Mucosa of gallbladder (tissue), 1 donor: ENCODE measurements at places on chromosomes 3 and 15.

DNA sequence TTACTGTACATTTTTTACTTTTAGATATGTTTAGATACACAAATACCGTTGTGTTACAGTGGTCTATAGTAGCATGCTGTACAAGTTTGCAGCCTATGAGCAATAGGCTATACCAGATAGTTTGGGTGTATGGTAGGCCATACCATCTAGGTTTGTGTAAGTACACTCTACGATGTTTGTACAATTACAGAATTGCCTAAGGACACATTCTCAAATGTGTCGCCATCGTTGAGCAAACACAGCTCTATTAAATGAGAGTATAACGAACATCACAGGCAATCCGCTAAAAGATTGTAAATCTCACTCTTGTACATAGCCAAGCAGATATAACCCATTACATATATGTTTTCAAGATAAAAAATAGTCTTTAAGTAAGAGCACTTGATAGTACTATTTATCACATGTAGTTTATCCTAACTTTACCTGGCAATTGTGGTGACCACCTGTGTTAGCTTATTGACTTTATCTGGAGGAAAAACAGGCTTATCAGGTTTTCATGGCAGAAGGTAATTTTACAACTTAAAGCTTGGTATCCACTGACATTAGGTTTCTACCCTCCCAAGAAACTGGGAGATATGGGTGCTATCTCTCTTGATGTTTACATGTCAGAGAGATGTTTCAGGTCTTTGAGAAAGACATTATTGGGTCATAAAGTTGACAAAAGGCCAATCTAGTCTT lies 898.7 kb downstream of the NSUN3 start:
- DNase-seq = no peak

DNA sequence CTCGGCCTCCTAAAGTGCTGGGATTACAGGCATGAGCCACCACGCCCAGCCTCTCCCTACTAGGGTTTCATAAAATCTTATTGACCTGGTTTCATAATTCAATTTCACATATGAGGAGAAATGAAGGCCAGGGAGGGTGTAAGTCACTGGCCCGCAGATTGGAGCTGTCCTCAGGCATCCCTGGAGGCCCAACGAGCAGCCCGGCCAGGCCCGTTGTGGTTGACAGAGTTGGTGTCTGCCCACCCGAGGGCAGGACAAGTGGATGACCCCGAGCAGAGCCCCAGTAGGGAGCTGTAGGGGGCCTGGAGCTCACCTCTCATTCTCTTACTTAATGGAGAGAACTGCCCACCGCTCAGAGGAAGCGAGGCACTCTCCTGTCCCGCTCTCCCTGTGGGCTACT lies 78.9 kb downstream of the CPN2 start:
- no peak for DNase-seq

GRCh38 chr3:97911459-97911858 lies 60.8 kb downstream of the RIOX2 start:
- no peak for DNase-seq

GRCh38 chr3:47578691-47579632 lies at the start of gene CSPG5:
TSS of gene CSPG5 (minus strand) at chr3:47578865. CDS start at chr3:47578693, 172 bp downstream.
- no peak for DNase-seq

DNA sequence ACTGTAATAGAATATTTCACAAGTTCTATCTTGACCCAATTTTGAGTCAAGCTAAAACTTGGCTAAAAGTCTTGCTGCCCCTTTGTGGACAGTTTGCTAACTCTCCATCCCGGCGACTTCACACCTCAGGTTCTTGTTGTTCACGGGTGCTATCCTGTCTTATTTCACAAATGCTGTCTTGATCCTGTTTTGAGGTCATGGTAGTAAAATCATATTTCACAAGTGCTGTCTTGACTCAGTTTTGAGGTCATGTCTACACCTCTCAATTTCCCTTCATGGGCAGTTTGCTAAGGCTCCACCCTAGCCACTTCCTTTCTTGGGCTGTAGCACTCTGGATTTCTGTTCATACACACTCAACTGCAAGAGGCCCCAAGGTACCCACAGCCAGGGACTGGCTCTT lies 45.0 kb upstream of the GK5 start:
- DNase-seq = no peak

DNA sequence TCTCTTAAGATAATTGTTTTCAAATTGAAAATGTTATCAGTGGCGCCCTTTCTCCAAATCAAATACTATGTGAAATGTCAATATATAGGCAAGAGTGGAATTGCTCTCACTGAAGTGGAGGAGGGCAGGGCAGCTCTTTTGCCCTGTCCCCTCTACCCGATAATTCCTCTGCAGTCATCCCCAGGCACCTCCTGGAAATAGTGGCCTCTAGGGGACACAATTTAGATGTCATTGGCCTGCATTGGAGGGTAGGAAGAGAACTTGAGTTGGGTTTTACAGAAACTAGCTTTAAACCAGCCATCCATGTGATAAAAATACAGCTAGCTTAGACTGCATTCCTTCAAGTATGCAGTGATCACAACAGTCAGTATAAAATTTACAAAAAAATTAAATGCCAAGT lies 288.9 kb downstream of the EDEM1 start:
- DNase-seq = no peak

- DNase-seq = no peak
Measured at GRCh38 chr3:52218937-52219650, 6.4 kb downstream of the TLR9 start.

- no peak for DNase-seq
Measured at GRCh38 chr3:112582244-112582874, 20.5 kb downstream of the SLC35A5 start.

GRCh38 chr3:72663429-72663828 lies 184.8 kb downstream of the SHQ1 start:
- no peak for DNase-seq

DNA sequence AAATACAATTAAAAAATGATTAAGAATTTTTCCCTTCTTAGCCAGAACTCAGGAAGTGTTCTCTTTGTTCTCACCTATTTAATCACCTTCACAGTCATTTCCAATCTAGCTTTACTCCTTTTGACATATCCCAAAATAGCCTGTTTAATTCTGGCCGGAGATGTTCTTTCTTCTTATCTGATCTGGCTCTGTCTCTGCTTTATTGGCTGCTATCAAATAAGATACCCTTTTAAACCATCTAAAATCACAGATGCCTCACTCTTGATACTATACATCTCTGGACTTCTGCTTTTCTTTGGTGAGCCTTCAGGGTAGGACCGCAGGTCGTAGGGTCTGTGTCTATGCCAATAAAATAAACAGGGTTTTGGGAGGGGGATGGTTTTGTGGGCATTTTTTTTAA lies 319.2 kb upstream of the SEMA6D start:
- no peak for DNase-seq

DNA sequence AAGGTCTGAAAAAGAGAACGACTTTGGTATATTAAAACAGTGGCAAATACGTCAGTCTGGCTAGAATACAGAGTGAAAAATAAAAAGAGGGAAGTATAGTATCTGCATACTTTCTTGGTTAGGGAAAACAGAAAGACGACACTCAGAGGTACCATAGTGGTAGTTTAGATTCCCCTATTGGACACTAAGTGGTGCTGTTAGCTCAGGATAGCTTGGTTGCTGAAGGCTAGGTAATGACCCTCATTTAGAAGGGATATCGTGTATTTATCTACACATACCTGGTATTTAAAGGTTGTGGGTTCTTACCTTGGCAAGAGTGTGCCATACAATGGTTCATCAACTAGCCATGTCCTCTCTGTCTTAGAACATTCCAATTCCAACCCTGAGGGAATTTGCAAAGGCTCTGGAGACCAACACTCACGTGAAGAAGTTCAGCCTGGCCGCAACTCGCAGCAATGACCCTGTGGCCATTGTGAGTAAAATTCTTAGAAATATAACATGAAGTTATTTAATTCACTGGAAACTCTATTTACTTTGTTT lies 31.0 kb downstream of the TMOD2 start:
- DNase-seq = no peak

GRCh38 chr3:22506871-22507270 lies 696.3 kb upstream of the UBE2E2 start:
- no peak for DNase-seq

DNA sequence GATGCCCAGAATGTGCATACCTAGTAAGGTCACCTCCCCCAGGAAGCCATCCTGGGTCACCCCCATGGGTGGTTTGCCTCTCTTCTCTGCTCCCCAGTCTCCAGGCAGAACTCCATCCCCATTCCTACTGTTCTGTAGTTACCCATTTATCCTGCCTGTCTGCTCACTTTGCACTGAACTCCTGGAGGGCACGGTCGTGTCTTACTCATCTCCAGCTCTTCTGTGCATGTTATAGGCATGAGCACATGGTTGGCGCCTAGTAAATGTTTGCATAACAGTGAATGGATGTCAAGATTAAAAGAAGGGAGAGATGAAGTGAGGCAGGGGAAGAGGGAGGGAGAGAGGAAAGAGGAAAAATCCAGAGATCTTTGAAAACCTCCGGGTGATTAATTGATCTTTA lies 208.4 kb upstream of the TRIM42 start:
- no peak for DNase-seq

GRCh38 chr3:62940771-62941563 lies 65.8 kb upstream of the CADPS start:
- DNase-seq = no peak

DNA sequence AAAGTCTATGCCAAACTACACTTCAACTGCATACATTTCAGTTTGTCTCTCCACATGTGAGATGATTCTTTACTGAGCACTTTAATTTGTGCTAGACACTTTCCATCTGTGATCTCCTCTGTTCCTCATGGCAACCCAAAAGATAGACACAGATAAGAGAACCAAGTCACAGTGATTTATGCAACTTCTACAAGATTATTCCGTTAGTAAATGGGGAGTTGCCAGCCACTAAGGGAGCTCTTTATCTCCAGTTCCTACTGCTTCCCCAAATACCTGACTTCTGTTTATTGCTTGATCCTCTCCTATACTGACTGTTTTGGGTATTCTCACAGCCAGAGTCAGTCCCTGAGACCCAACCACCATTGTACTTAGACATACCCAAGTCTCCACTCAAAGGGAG lies 24.1 kb upstream of the AKAP13 start:
- no peak for DNase-seq

DNA sequence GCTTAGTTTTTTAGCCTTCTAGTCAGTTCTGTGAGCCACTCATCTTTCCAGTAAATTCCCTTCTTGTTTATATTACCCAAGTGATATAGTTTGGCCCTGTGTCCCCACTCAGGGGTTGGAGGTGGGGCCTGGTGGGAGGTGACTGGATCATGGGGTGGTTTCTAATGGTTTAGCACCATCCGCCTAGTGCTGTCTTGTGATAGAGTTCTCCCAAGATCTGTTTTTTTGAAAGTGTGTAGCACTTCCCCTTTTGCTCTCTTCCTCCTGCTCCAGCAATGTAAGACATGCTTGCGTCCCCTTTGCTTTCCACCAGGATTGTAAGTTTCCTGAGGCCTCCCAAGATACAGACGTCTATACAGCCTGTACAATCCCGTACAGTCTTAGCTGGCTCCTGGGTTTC lies 53.7 kb upstream of the INO80 start:
- no peak for DNase-seq
